ENCODE measurements at places on chromosomes 11 and 22.

DNA sequence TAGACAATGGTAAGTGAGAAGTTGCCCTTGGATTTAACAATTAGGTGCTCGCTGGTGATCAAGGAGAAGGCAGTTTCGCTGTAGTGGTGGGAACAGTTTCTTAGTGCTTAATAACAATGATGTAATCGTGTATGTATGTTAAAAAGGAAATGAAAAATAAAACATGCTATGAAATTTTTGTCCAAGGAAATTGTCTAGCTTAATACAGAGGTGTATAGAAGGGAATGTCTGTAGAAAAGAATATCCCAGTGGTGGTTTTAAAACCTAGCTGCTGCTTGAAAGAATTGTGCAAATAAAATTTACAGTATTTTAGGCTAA is 53.1 kb downstream of the SWAP70 start:
- no peak for DNase-seq

- no peak for DNase-seq
Measured at GRCh38 chr11:56700242-56700913, 1.5 kb downstream of the OR9G1 start.

DNA sequence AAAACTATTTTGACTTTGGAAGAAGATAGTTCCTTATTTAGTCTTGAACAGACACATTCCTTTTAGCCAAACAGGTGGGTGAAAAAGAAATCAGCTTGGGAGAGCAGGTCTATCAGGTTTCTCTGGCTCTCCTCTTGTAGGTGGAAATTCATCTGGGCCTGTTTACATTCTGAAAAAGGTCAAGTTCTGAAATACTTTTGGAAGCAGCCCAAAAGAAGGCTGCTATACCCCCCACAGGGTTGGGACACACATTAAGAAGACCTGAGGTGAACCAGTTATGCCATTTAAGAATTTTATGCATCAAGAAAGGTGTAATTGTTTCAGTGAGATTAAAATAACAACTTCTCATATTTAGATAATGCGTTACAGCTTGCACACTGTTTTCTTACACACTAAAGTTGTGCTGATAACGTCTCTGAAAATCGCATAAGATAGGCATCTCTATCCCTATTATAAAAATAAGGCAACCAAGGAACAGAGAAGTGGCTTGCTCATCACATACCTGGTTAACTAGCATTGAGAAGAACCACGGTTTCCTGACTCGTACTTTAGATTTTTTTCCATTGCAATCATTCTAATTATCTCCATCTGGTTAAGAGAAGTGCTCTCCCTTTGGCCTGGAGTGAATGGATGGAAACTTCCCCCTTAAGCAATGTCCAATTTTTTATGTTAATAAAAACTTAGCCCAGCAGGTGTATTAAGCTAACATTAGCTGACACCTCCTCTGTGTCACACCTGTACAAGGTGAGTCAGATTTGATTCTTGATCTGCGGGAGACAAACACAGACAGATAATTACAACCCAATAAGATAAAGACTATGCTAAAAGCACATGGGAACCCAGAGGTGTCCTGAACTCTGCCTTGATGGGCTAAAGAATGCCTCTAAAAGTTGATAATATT is 60.5 kb upstream of the UCP3 start:
- DNase-seq: peak; percentile 47

GRCh38 chr11:19275496-19275895 is 34.8 kb upstream of the E2F8 start:
- no peak for DNase-seq

GRCh38 chr22:30272781-30273601 is 6.3 kb upstream of the OSM start:
- no peak for DNase-seq

GRCh38 chr11:36509201-36509639 is 852 bp downstream of the TRAF6 start:
- peak; percentile 29 for DNase-seq

DNA sequence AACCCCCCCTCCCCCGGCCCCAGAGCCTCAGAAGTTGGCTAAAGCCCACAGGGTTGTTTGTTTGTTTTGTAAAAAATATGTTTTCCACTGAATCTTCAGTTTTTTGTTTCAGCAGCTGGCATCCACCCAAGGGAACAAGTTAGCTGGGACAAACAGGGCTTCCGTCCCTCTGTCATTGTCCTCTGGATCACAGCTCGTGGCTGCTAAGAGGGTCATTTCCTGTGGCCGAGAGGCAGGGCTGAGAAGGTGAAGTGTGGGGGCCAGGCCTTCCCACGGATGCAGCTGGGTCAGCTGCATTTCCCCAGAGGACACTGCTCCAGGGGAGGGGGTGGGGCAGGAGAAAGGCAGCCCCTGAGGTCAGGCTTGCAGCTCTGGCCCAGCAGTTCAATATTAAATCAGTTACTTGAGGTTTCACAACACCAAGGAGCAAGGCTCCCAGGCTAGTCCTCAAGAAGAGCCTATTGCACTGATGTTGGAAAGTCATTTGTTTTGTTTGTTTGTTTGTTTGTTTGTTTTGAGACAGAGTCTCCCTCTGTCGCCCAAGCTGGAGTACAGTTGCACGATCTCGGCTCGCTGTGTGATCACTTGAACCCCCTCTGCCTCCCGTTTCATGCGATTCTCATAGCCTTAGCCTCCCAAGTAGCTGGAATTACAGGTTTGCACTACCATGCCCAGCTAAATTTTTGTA is 34.4 kb upstream of the SMTN start:
- peak; percentile 36 for DNase-seq

DNA sequence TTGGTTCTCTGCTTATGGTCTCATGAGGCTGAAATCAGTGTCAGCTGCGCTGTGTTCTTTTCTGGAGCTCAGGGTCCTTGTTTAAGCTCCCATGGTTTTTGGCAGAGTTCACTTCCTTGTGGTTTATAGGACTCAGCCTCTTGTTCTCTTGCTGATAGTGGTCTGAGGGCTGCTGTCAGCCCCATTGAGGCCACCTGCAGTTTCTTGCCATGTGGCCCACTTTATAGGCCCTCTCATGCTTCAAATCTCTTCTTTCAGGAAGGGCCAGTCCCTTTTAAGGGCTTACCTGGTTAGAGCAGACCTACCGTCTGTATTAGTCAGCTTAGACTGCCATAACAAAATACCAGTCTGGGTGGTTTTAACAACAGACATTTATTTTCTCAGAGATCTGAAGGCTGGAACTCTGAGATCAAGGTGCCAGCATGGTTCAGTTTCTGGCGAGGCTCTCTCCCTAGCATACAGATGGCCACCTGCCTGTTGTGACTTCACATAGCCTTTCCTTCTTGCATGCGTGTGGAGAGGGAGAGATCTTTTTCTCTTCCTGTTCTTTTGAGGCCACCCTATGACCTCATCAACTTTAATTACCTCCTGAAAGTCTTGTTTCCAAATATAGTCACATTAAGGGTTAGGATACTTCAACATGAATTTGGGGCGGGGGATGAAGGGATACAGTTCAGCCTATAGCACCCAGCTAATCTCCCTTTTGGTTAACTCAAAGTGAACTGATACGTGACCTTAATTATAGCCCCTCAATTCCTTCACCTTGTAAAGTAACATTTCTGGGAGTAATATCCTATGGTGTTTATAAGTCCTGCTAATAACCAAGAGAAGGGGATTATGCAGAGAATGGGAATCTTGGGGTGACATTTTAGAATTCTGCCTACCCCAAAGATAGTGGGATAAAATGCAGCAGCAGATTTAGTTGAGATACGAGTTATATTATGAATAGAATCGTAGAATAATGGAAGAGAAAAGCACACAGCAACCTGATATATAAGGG is 131.8 kb downstream of the UVRAG start:
- peak; percentile 8 for DNase-seq

DNA sequence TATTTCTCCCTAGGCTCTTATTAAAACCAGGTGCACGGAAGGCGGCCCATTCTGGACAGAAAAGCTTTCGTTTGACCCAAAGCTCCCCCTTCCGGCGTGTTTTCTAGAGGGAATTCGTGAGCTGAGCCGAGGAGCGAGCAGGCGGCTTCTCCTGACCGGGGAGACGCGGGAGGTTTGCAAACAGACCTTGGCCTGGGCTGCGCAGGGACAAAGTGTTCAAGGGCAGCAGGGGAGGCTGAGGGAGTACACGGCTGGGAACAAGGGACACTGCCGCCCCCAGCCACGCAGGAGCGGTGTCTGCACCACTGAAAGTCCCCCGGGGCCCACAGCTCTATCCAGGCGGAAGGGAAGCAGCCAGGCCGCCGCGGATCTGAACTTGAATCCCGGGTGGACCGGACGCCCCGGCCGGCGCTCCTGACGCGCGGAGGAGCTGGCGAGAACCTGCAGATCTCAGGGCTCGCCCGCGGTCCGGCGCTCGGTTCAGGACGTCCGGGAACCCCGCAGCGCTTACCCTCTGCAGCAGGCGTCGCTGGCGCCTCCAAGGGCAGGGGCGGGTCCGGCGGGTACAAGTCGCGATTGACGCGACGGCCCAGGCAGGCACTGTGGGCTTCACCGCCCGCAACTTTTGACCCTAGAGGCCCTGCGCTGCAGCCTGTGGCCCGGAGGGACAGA is 101.9 kb downstream of the WT1 start:
- DNase-seq: peak; percentile 62

DNA sequence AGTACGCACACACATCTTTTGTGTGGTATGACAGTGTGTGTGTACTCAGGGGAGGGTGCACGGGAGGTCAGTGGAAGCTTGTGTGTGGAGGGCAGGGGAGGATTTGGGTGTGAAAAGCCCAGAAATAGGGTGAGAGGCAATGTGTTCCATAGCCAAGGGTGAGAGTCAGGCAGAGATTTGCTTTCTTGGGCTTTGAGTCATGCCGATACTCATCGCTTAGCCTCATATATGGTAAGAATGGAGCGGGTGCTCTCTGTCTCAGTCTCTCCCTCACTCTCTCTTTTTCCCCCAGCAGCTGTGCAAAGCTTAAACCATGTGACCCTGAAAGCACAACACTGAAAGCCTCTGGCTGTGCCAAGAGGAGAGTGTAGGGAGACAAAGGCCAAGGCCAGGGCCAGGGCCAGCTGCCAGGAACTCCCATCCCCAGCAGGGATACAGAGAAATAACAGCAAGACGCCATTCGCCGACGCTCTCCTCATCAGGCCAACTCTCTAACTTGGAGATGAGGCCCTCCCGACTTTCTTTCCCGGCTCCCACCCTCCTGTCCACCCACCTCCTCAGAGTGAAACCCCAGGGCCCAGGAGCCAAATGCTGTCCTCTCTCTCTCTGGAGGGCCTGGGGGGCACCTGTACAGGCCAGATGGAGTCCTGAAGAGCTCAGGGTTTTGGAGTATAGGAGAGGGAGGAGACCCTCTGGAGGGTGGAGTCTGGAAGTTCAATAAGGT is 20.3 kb upstream of the MICAL3 start:
- DNase-seq: no peak

DNA sequence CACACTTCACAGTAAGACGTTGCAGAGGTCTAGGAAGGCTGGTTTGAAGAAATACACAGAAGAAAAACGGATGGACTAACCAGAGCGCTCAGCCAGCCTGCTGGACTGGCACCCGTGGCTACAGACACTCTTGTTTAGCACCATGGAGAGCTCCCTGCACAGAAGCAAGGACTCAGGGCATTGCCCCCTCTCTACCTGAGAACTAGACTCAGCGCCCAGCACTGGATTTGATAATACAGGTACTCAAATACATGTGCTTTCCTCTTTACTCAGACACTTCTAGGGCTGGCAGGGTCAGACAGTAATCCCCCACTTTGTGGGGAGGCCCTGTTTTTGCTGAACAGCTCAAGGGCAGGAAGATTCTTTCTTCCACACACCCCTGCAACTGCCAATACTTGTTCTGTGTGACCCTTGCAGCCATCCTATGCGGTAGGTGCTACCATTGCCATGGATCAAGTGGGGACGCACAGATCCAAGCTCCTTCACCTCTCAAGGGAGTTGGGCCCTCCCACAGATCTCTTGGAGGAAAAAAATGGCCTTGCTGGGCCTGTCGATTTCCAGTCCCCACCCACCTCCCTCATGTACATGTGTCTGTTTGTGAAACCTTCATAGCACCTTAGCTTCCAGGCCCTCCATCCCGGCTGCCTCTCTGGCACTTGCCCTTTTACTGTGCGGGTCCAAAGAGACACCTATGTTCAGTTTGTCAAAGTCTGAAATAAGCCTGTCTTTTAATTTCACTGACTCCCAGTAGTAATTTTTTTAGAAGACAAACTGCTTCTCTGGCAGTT is 5.1 kb upstream of the P2RX6 start:
- peak; percentile 72 for DNase-seq

- DNase-seq: no peak
Measured at GRCh38 chr22:47457509-47458300, 695.3 kb downstream of the TBC1D22A start.

- no peak for DNase-seq
Measured at GRCh38 chr11:13745165-13745564, 76.7 kb downstream of the FAR1 start.

DNA sequence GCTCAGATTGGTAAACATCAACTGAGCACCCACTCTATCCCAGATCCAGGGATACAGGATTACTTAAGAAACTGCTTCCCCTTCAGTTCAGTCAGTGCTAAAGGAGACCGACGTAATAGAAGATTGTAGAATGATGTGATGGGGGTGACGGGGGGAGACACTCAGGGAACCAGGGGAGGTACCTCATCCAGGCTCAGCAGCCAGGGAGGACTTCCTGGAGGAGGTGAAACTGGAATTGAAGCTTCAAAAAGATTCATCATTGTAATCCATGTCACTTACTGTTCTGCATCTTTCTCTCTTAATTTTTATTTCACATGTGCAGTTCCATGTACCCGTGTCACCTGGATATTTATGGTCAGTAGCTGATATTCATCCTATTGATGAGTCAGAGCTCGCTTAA is 19.1 kb upstream of the TEF start:
- no peak for DNase-seq

- peak; percentile 15 for DNase-seq
Measured at GRCh38 chr11:110529043-110529442, 99.3 kb downstream of the FDX1 start.

DNA sequence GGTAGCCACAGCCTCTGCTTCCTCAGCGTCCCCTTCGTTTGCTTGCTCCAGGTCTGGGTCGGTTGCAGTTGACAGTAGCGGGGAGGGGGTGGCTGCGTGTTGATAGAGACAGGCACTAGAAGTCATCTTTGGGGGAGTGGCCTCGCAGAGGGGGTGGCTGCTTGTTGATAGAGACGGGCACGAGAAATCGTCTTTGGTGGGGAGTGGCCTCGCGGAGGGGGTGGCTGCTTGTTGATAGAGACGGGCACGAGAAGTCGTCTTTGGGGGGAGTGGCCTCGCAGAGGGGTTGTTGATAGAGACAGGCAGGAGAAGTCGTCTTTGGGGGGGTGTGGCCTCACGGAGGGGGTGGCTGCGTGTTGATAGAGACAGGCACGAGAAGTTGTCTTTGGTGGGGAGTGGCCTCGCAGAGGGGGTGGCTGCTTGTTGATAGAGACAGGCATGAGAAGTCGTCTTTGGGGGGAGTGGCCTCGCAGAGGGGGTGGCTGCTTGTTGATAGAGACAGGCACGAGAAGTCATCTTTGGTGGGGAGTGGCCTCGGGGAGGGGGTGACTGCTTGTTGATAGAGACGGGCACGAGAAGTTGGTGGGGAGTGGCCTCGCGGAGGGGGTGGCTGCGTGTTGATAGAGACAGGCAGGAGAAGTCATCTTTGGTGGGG is 328.3 kb downstream of the TBC1D22A start:
- peak; percentile 72 for DNase-seq

DNA sequence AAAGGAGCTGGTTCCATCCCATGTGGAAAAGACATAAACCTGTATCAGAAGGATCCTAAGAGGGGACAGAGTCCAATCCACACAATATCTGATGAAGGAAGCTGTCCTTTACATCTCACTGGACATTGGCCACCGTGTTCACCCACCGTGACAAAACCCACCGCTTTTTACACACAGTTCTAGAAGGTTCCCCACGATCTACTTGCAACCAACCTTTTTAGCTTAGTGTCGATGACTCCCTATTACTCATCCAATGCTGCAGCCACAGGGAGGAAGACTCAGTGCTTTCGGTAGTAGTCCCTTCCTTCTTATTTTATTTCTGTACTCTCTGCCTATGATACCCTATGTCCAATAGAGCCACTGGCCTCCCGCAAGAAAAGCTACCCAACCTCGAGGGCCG is 65.4 kb downstream of the MAPK1 start:
- DNase-seq: no peak

Measured in ELF-1 (cell line).